Activated T-cell treated with anti-CD3 and anti-CD28 coated beads, Interleukin-2, amount 50 U/mL, for 4 hours (primary cell): ENCODE measurements at places on chromosomes 13 and 19. TPM values are rescaled to one million over a fixed set of nuclear protein-coding genes. Genes with fewer than 3 reads are reported as not detected.
A peak's percentile ranks its signal among the peaks of the same experiment; 100 is the strongest.

- DNase-seq: no peak
These were observed 22.9 kb downstream of the ZNF114 start for GRCh38 chr19:48292798-48293197.

GRCh38 chr13:83248751-83249150 is 633.5 kb downstream of the SLITRK1 start:
- DNase-seq: no peak

GRCh38 chr19:28727480-28728159 is 485.3 kb downstream of the UQCRFS1 start:
- DNase-seq: peak; percentile 12

DNA sequence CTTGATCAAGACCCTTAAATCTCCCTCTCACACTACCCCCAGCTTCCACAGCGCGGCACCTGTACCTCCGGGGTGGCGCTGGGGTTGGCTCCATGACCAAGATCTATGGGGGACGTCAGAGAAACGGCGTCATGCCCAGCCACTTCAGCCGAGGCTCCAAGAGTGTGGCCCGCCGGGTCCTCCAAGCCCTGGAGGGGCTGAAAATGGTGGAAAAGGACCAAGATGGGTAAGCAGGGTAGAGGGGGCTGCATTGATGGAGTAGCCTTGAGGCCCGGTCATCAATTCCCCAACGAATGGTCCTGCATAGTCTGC is 8.1 kb upstream of the CD79A start:
- DNase-seq: no peak

- DNase-seq: no peak
These were observed 786.0 kb upstream of the KLHL1 start for GRCh38 chr13:70894258-70894657.

- no peak for DNase-seq
These were observed 13.2 kb downstream of the JAK3 start for GRCh38 chr19:17834350-17835181.

- no peak for DNase-seq
These were observed 316.2 kb downstream of the MTUS2 start for GRCh38 chr13:29136341-29136740.

DNA sequence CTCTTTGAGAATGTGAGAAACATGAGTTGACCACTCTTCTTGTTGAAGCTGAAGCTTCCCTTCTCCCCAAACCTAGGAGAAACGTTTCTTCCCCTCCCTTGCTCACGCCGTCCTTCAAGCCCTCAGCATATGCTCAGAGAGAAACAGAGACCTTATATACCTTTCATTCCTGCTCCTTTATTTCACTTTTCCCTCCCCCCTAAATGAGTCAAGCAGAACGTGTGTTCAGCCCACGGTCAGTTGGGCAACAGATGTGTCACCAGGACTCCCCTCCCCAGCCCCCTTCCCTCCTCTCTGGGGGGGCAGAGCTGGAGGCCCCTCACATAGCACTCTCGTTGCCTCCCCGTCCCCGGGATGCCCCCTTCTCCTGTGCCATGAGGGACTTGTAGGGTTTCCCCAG is 8.6 kb downstream of the OR7C2 start:
- DNase-seq: no peak

DNA sequence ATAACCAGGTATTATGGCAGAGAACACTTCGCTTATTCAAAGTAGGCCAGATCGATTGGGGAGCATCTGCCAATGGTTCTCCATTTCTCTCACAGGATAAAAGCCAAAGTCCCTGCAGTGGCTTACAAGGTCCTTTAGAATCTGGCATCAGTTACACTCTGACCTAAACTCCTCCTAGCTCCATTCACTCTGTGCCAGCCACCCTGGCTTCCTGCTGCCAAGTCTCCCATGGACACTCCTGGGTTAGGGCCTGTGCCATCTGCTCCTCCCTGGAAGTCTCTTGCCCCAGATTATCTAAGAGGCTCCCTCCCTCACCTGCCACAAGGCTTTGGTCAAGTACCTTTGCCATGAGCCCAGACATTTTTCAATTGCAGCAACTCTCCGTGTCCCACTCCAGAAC is 649.2 kb downstream of the DACH1 start:
- no peak for DNase-seq

GRCh38 chr13:109146912-109147647 is 517.7 kb downstream of the MYO16 start:
- no peak for DNase-seq

DNA sequence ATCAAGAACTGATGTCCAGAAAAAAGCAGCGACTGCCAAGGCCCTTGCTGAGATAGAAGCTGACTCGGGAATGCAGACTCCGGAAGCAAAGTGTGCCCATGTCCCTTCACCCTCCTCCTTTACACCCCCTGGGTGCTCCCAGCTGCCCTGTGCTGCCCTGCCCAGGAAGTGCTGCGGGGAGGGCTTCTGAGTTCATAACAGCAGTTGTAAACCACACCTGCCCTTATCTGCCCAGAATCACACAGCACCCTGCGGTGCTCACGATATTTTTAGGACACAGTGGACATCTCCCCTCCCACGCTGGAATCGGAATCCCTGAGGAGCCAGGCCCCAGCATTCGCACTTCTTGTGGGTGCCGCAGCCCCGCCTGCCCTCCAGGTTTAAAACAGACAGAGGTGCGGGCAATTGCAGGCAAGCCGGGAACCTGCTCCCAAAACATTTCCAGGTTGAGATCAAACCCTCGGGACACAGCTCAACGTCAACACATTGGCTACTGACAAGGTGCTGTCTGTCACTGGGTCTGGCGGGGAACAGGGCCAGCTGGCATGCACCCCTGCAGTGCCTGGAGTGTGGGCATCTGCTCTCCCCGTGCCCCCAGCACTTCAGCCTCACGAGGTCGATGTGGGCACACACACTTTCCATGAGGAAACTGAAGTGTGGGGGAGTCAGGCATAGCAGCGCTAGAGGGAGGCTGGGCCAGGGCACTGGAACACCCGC is 36.8 kb downstream of the RAB20 start:
- DNase-seq: no peak

DNA sequence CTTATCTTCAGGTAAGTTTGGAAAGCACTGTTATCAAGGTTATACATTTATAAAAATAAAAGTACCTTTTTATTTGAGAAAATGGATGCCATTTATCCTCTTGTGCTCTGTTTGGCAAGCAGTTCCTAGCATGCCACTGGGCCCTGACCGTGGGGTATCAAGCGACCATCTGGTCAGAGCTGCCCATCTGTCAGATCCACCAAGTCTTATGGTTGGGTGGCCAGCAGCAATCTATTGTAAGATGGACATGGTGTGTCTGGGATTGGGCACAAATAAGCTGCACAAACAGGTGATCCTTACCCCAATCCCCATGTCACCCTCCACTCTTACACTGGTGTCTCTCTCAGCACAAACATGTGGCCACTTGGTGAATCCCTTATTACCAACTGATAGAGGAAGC is 178.5 kb downstream of the DLEU7 start:
- DNase-seq: no peak

PROZ gene
- not detected for total RNA-seq

C19orf85 gene
- not detected for total RNA-seq

ZNF575 gene
- 1.6 TPM for total RNA-seq

TUBGCP3 gene
- total RNA-seq: 52.5 TPM

KLK14 gene
- total RNA-seq: 1.4 TPM

DAND5 gene
- not detected for total RNA-seq

AMER2 gene
- total RNA-seq: not detected

CKAP2 gene
- 10.1 TPM for total RNA-seq
